CD4-positive, alpha-beta T cell treated with Interleukin-12 subunit alpha and Interleukin-12 subunit beta, for 1 hour (primary cell): ENCODE measurements at places on chromosomes 16 and 17.

- no peak for DNase-seq
These were observed 27.0 kb downstream of the CDIP1 start for GRCh38 chr16:4511441-4512082.

GRCh38 chr16:58026139-58026704, 668 bp downstream of the MMP15 start:
- no peak for DNase-seq

DNA sequence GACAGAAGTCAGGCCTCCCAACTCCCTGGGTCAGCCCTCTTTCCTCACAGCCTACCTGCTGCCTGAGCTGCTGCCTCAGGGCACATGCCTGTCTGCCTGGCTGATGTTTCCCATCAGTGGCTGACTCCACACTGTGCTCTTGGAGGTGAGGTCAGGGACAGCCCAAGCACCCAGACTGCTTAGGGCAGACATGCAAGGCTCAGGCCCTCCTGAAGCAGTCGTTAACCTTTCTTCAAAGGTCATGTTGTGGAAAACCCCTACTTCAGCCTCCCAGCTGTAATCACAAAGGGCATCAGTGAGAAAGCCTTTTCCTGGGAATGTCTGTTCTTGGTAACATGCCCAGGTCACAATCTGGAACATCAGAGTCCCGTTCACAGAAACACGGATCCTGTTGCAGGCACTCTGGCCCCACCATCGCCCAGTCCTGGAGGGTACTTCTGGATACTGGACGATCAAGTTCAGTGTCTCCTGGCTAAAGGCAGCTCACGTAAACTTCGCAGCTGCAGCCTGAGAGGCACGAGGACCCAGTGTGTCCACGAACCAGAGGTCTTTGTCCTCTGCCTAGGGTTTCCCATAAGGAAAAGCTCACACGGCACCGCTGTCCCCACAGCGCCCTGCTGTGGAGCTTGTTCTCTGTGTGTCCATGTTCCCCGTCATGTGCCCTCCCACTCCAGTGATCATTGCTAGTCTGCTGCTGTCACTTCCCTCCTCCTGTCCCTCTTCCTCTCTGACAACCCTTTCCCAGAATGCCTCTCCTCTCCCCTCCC, 54.9 kb downstream of the GNAO1 start:
- no peak for DNase-seq

DNA sequence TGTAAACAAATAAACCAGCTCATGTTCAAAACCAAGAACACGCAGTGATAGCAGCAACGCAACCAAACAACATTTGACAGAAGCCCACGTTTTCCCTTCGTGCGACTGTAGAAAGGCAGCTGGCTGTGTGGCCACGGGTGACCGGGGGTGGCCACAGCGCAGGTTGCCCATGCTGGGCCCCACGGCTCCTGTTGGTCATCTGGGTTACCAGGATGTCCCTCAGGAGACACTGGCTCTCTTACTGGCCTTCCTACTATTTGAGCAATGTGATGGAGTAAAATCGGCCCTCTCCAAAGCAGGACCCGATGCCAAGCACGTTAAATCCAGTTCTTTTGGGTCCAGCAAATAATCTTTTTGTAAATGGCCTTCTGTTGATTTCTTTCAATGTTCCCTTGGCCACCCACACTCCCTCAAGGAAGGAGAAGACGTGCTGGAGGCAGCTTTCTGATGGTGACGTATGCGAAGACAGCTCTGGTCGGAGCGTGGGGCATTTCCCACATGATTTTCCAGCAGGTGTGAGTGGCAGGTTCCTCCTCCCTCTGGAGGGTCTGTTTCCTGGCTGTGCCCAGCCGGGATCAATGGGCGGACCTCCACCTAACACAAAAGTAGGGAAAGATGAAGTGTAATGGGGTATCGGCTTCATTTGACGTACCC, 143.1 kb upstream of the CHMP6 start:
- DNase-seq, result no peak

GRCh38 chr17:18028952-18029540, 9.9 kb downstream of the ATPAF2 start:
- no peak for DNase-seq

GRCh38 chr17:21001111-21001812, 41.5 kb downstream of the USP22 start:
- no peak for DNase-seq

DNA sequence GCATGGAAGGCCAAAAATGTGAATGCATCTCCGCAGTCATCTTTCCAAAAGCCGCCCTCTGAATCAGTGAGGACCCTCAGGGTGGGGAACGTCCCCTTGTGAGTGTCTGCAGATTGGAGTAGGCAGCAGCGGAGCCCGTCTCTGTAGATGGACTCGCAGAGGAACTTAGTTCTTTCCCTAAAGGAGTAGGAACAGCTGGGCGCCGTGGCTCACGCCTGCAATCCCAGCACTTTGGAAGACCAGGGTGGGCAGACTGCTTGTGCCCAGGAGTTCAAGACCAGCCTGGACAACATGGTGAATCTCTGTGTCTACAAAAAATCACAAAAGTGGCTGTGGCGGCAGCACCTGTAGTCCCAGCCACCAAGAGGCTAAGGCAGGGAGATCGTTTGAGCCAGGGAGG, 53.7 kb downstream of the WDR45B start:
- no peak for DNase-seq

DNA sequence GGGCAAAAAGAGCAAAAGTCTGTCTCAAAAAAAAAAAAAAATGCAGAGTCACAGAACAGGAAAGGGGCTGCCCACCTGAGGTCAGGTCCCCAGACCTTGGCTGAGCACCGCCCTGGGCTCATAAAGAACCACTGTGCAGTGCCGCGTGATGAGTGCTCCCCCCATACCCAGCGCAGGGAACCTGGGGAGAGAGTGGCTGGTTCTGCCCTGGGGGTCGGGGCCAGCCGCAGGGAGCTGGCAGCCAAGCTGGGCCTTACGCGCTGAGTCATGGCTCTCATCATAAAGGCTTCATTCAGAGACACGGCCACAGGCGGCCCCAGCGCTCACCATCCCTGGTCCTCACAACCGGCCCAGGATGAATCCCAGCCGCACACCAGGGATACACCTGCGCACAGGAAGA, 80.7 kb downstream of the RAB11FIP4 start:
- DNase-seq, result no peak

DNA sequence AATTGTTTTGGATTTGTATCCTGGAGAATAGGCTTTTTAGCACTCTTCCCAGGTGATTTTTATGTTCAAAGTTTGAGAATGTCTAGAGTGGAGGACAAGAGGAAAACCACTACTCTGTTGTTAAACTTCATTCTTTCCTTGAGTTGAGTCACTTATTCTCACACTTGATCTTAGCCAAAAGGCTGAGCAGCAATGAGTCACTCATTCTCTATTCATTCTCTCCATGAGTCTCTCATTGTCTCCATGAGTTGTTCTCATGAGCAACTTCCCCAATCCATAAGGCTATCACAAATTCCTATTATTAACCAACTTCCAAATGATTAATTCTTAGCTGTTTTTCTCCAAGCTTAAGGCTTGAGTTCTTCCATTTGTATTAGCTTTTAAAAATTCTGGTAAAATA, 1393.3 kb downstream of the CDH8 start:
- no peak for DNase-seq

- no peak for DNase-seq
These were observed 14.7 kb downstream of the BEAN1 start for GRCh38 chr16:66441586-66442375.

- peak; percentile 91 for DNase-seq
These were observed at the start of gene NLE1 for GRCh38 chr17:35141681-35142466. NLE1 (minus strand) TSS chr17:35142303; CDS start chr17:35142275, 28 bp downstream.

GRCh38 chr16:27326738-27327585, 13.2 kb downstream of the IL4R start:
- peak; percentile 26 for DNase-seq

DNA sequence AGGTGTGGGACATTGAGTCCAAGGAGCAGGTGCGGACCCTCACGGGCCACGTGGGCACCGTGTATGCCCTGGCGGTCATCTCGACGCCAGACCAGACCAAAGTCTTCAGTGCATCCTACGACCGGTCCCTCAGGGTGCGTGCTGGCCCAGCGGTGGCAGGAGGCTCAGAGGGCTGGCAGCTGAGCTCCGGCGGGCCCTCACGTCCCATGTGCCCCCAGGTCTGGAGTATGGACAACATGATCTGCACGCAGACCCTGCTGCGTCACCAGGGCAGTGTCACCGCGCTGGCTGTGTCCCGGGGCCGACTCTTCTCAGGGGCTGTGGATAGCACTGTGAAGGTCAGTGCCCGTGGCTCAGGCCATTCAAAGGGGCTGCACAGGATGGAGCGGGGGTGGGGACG, 20.4 kb downstream of the CASKIN1 start:
- DNase-seq, result no peak

GRCh38 chr17:933312-934073, 46.1 kb downstream of the NXN start:
- DNase-seq, result no peak

- DNase-seq, result no peak
These were observed 30.8 kb downstream of the USP43 start for GRCh38 chr17:9676084-9676483.

- DNase-seq, result no peak
These were observed 1.2 kb upstream of the TCAP start for GRCh38 chr17:39663688-39664580.

- DNase-seq, result no peak
These were observed 631 bp downstream of the NLRC5 start for GRCh38 chr16:56989988-56990387.

- no peak for DNase-seq
These were observed 70.3 kb downstream of the MYH11 start for GRCh38 chr16:15786501-15786900.

DNA sequence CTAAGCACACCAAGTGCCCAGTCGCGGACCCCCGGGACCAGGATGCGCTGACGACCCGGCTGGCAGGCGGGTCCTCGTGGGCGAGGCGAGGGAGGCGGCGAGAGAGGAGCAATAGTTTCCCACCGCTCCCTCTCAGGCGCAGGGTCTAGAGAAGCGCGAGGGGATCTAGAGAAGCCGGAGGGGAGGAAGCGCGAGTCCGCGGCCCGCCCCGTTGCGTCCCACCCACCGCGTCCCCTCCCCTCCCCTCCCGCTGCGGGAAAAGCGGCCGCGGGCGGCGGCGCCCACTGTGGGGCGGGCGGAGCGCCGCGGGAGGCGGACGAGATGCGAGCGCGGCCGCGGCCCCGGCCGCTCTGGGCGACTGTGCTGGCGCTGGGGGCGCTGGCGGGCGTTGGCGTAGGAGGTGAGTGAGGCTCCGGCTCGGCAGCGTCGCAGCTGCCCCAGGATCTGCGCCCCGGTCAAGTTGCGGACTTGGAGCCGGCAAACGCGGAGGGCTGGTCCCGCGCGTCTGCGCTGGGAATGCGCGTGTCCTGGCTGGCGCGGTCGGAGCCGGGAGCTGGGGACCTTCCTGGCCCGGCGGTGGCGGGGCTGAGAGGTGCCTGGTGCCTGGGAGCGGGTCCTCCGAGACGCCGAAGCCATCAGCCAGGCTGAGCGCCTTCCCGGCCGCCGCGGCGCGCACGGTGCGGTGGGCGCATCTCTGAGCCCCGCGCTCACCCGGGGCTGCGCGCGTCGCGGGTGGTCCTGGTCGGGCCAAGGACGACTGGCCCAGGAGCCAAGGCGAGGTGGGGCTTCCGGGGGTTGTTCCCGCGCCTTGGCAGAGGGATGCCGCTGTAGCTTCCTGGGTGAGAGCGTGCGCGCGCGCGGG, at the start of gene ITGB3:
ITGB3 (plus strand) TSS at position 287 of the 862 bp plus-strand sequence; CDS start at position 322, 35 bp downstream.
- peak; percentile 58 for DNase-seq

GRCh38 chr16:56990407-56991286, 1.3 kb downstream of the NLRC5 start:
- no peak for DNase-seq

DNA sequence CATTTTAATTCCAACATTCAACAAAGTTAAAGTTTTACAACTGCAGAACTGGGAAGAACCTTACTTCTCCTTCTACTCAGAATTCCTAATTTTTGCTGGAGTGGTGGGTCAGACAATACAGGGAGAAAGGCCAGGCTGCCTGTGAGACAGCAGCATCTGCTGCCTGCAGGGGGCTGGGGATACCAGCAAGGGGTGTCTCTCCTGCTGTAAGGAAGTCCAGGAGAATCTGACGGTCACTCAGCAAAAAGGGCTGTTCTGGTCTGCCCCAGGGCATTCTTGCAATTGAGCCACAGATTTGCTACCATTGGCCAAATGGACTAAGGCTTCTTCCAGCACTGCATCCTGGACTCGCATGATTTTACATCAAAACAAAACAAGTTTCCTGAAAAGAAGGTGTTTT, 426.6 kb upstream of the CDH11 start:
- no peak for DNase-seq

DNA sequence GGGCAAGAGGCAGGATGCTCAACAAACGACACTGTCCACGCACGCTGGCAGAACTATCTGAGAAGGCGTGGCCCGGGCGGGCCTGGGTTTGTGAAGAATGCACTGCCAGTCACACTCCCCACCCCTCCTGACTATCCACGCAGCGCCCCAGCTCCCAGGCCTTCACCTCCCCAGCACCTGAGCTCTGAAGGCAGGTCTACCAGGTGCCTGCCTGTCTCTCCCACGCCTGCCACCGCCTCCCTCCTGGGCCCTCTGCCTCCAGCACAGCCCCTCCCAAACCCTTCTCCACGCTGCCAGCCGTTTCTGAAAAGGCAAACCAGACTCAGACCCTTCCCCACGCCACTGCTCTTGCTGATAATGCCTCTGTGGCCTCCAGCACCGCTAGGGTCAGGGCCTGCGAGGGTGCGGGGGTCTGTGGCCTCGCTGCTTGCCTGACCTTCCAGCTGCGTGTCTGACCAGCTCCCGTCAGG, 11.6 kb downstream of the MYBBP1A start:
- DNase-seq, result no peak

DNA sequence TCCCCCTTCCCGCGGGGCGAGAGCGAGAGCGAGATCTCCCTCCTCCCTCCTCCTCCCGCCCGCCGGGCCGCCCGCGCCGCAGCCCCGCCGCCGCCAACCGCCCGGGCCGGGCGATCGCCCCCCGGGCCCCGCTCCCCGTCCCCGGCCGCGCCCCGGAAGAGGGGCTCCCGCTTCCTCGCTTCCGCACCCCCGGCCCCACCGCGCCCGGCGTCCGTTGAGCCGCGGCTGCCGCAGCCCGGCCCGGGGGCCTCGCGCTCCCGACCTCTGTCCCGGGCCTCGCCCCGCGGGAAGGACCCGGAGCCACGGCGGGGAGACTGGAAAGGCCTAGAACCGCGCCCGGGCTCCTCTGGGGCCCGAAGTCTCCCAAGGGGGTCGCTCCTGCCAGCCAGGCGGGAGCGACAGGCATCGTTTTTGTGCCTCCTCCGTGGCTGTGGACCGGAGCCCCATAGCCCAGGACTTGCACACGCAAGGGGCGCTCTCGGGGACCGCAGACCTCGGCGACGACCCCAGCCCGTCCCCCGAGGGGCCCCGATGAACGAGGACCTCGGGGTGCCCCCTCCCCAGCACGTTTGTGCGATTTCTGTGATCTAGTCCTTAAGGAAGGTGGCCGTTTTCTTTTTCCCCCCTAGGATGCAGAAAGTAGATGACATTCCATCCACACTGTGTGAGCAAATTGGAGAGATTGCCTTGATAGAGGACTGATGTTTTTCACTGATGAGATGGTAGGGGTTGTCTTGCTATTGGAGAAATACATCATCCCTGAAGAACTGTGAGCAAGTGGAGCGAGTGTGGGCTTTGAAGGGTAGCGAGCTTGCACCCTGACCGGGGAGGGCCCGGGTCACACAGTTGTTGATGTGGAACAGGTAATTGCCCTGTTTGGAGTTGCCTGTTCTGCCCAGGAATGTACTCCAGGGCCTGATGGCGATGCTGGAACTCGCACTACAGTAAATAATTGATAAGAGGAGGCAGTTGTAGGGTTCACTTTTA, 611 bp downstream of the BANP start:
- DNase-seq, result peak; percentile 26

- no peak for DNase-seq
These were observed 79.0 kb upstream of the SMURF2 start for GRCh38 chr17:64741038-64741641.

GRCh38 chr17:76541739-76542454, 2.1 kb downstream of the PRCD start:
- DNase-seq, result no peak
